Dermis microvascular lymphatic vessel endothelial cell (primary cell): ENCODE measurements at places on chromosomes 11 and 22. TPM values are rescaled to one million over a fixed set of nuclear protein-coding genes. Genes with fewer than 3 reads are reported as not detected.
A peak's percentile ranks its signal among the peaks of the same experiment; 100 is the strongest.

CLDN5 gene
- total RNA-seq: 560 and 793 TPM in 2 replicates

DNA sequence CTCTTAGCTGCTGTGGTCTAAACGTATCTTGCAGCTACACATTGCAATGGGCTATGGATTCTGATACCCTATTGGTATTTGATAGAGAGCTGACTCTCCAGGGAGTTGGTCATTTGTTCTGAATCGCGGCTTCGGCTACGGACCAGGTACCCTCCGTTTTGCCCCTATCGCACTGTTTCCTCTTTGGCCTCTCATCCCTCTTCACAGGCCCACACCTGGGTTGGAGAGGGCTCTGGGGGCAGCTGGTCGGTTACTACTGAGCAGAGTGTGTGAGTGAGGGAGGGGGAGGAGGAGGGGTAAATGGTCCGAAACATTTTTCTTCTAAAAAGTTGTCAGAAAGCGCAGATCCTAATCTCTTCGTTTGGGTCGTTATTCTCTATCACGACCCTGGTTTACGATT lies 48.8 kb upstream of the HSD17B12 start:
- DNase-seq: no peak

DNA sequence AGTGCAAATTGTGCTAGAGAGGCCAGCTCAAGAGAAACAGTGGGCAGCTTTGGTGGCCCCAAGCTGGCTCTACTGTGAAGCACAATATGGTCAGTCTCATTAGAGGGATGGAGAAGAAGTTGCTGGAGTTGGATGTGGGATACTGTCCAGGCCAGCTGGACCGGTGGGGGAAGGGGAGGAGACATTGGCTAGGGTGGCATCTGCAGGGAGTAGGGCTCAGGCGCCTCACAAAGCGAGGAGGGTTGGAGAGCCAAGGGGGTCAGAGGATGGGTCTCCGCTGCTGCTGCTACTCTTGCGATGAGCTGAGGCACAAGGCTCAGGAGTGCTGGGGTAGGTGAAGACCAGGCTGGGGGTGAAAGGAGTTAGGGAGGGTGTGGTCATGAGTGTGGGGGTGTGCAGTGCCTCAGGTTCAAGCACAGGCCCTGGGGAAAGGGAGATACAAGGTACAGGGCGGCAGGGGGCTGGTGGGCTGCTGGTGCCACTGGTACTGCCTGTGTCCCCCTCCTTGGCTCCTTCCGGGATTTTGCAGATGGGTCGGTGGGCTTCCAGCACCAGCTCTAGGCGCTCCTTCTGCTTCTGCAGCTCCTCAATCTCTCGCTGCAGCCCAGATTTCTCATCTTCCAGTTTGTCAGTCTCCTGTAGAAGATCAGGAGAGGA lies 2.3 kb downstream of the CCDC85B start:
- DNase-seq: no peak

GRCh38 chr11:94828088-94828487 lies 59.9 kb downstream of the AMOTL1 start:
- DNase-seq: no peak

JAML gene
- total RNA-seq: under 0.01 and 0.13 TPM in 2 replicates

- no peak for DNase-seq
Measured at GRCh38 chr11:75627906-75628668, 40.8 kb downstream of the MAP6 start.

TREH gene
- total RNA-seq: not detected in 2 replicates

C11orf42 gene
- total RNA-seq: not detected in 2 replicates

E2F8 gene
- 0.76 and 0.90 TPM in 2 replicates for total RNA-seq

- no peak for DNase-seq
Measured at GRCh38 chr11:37115963-37116362, 517.9 kb upstream of the RAG2 start.

DNA sequence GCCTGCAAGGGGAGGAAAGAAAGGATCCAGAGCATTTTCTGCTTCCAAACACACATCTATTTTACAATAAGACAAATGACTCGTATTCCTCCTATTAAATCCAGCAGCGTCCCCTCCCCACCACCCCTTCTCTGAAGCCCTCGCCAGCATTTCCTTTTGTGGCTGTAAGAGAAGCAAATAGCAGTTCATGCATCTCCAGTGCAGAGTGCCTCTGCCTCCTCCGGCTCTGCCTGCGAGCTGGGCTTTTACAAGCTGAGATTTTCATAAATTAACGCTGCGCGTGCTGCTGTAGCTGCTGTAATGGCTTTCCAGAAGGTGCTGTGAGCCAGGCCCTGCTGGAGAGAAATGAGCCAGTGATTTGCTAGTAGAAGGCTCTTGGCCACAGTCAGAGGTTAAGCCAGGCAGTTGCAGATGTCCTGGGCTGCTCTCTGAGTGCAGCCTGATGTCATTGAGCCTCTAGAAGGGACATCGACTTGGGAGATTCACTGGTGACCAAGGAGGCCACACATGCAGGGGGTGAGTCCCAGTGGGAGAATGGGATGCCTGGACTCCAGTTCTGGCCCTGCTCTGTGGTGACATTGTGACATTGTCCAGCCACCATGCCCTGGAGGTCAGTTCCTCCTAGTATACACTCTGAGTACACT lies 134.5 kb upstream of the NAV2 start:
- peak; percentile 86 for DNase-seq

DNA sequence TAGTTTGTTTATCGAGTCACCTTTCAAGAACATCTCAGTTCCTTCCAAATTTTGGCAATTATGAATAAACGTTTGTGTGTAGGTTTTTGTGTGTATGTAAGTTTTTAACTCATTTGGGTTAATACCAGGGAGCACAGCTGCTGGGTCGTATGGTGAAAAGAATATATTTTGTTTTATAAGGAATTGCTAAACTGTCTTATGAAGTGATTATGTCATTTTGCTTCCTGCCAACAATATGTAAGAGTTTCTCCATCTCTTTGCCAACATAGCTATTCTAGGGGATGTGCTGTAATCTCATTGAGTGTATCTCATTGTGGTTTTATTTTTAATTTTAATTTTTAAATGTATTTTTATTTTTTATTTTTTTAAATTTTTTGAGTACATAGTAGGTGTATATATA lies 27.3 kb downstream of the BCL2L13 start:
- no peak for DNase-seq
